ENCODE measurements at places on chromosomes 4 and X. TPM values are rescaled to one million over a fixed set of nuclear protein-coding genes. Genes with fewer than 3 reads are reported as not detected.

- H3K27ac ChIP-seq: no peak overlapping the region
- no peak for DNase-seq
- H3K4me1 ChIP-seq: no peaks in the 10 kb centered on the region
- no peak overlapping the region for H3K4me3 ChIP-seq
- H3K27me3 ChIP-seq: no peaks in the 10 kb centered on the region
Observed at GRCh38 chrX:14363728-14364127, 165.6 kb upstream of the GLRA2 start.

Gene MND1
- 26.2 TPM for total RNA-seq

- no peak overlapping the region for H3K4me3 ChIP-seq
- H3K27me3 ChIP-seq: no peaks in the 10 kb centered on the region
- H3K27ac ChIP-seq: no peak overlapping the region
Observed at GRCh38 chrX:51847463-51847862, 46.0 kb upstream of the MAGED1 start.

GRCh38 chrX:9647431-9647830, 118.2 kb downstream of the GPR143 start:
- no peaks in the 10 kb centered on the region for H3K36me3 ChIP-seq
- DNase-seq: no peak
- H3K27ac ChIP-seq: no peak overlapping the region
- no peak overlapping the region for H3K4me3 ChIP-seq
- H3K4me1 ChIP-seq: no peaks in the 10 kb centered on the region

DNA sequence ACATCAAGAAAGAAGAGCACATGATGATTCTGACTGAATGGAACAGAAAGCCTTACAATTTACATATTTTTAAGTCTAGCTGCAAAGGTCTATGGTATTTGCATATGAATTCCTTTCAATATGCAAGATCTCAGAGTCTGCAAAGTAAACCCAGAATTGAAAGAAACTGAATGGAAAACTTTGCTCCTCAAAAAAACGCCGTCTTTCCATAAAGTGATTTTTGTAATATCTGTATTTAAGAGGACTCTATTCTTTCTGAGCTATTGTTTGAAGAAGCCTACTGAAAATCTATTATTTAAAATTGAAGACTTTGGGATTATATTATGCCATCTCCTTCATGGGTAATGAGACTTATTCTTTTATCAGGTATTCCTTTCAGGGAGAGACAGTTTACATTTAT, 1894.4 kb downstream of the STIM2 start:
- H3K27ac ChIP-seq: no peak overlapping the region
- DNase-seq: no peak
- no peak overlapping the region for H3K4me3 ChIP-seq
- no peaks in the 10 kb centered on the region for H3K27me3 ChIP-seq
- no peaks in the 10 kb centered on the region for H3K36me3 ChIP-seq

GRCh38 chr4:144650311-144651005, 4.5 kb downstream of the HHIP start:
- H3K4me1 ChIP-seq: peaks cover 4% of the 10 kb centered on the region
- no peaks in the 10 kb centered on the region for H3K36me3 ChIP-seq
- no peak for DNase-seq
- H3K27me3 ChIP-seq: peaks cover 31% of the 10 kb centered on the region
- H3K4me3 ChIP-seq: no peak overlapping the region

DNA sequence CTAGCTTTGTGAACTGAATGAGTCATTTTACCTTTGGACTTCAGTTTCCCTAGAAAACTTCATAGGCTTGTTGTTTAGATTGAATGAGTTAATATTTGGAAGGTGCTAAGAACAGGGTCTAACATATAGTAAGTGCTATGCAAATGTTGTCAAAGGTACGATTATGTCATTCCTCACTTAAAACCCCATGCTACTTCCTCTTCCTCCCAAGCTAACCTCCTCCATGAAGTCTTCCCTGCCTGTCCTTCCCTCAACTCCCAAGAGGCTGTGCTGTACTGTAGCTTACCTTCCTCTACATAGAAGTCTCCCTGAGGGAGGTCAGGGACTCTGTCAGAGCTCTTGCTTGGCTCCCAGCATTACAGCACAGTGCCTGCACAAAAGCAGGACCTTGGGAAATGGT, 103.4 kb upstream of the PJA1 start:
- no peak overlapping the region for H3K4me3 ChIP-seq
- H3K27ac ChIP-seq: no peak overlapping the region

Gene NUDT10
- 23.8 TPM for total RNA-seq

DNA sequence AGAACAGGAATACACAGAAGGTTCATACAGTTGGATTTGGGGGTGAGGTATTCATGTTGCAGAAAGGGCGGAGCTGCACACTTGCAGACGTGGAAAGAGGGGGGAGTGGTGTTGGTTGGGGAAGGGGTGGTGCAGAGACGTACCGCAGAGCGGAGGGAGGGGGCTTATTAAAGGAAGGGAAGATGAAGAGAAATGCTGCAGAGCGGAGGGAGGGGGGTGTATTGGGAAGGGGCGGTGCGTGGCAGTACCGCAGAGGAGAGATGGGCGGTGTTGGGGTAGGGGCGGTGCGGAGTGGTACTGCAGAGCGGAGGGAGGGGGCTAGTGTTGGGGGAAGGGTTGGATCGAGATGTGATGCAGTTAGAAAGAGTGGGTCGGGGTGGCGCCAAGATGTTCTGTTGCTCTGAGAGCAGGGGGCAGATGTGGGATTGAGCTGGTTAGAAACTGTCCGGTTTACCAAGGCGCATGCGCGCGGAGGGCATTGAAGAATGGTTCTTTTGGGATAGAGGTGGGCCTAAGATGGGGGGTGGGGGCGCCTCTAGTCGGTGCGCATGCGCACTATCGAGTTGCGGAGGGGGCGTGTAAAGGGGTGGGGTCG, 900 bp downstream of the TRO start:
- peaks cover 24% of the 10 kb centered on the region for H3K36me3 ChIP-seq
- peak; percentile 25 for DNase-seq
- H3K27ac ChIP-seq: no peak overlapping the region

- H3K27me3 ChIP-seq: no peaks in the 10 kb centered on the region
- H3K4me1 ChIP-seq: peaks cover 13% of the 10 kb centered on the region
- DNase-seq: no peak
- no peak overlapping the region for H3K4me3 ChIP-seq
- peaks cover 22% of the 10 kb centered on the region for H3K36me3 ChIP-seq
Observed at GRCh38 chrX:2484256-2484655, 16.5 kb downstream of the DHRSX start.
